Calu3 (cell line): ENCODE measurements at places on chromosomes 6 and 20. TPM values are rescaled to one million over a fixed set of nuclear protein-coding genes. Genes with fewer than 3 reads are reported as not detected.

GRCh38 chr20:21373436-21373835 is 23.9 kb downstream of the NKX2-4 start:
- no peak for DNase-seq

DNA sequence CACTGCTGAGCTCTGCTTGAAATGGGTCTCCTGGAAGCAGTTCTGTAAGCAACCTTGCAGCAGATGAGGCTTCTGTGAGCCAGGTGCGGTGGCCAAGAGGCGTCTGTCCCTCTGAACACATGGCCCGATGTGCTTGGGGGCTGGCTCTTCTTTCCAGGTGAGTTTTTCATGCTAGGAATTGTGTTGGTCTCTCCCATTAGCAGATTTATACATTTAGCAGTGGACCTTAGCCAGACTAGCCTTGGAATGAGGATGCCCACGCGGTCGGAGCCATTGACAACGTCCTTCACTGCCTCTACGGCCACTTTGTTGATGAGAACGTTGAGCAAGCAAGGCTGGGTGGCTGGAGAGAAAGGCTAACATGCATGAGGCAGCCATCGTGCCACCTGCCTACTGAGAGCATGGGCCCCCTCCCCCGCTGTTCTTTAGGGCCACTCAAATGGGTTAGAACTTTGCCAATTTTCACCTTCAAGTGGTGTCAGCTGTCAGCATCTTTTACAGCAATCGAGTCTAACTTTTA is 33.5 kb downstream of the ERMARD start:
- no peak for DNase-seq

GRCh38 chr6:68126089-68126749 is 508.9 kb upstream of the ADGRB3 start:
- DNase-seq, result no peak

DNMT3B gene
- total RNA-seq, result 8.4 and 10.8 TPM in 2 replicates

GRCh38 chr6:108476847-108477430 is 83.8 kb upstream of the FOXO3 start:
- DNase-seq, result no peak
